Activated T-cell treated with anti-CD3 and anti-CD28 coated beads for 48 hours (primary cell): ENCODE measurements at places on chromosomes 12 and 14.

DNA sequence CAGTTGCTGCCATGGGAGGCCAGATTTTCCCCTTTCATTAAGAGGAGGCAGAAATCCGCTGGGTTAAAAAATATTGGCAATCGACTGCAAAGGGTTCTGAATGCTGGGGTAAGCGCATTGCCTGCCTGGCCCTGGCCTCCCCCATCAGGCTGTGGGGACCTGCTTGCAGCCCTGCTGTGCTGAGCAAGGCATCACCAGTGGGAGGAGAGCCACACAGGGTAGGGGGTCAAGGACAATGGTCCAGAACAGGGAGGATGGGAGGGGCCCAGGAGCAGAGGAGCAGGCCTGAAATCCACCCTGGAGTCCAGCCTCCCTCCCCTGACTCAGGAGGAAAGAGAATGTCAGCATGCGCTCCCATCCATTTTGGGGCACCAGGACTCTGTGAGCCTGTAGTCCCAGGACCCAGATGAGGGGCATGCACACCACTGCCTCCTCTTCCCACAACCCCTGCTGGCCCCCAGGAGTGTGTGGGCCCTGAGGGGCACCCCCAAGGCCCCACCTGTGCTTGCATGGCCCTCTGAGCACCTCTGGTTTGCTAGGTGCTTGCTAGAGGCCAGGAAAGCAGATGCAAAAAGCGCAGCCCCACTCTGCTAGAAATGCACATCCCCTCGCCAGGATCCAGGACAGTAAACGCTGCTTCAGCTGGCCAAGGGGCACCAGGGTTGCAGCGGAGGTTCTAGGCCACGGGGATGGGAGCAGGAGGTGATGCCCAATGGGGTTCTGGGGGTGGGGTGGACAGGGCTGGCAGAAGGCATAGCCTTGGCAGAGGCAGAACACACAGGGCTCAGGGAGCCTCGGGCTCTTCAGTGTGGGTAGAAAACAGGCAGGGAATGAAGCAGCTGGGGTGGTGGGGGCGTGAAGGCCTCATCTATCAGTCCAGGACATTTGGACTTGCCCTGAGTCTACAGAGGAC, 14.6 kb downstream of the TESC start:
- no peak for DNase-seq

GRCh38 chr14:52094546-52095271, 25.9 kb upstream of the NID2 start:
- no peak for DNase-seq

GRCh38 chr12:24943947-24944600, 4.8 kb downstream of the BCAT1 start:
- no peak for DNase-seq

GRCh38 chr14:61150851-61151250, 130.3 kb downstream of the TMEM30B start:
- no peak for DNase-seq

- DNase-seq, result no peak
Measured at GRCh38 chr14:77786148-77786547, 13.8 kb upstream of the ADCK1 start.

DNA sequence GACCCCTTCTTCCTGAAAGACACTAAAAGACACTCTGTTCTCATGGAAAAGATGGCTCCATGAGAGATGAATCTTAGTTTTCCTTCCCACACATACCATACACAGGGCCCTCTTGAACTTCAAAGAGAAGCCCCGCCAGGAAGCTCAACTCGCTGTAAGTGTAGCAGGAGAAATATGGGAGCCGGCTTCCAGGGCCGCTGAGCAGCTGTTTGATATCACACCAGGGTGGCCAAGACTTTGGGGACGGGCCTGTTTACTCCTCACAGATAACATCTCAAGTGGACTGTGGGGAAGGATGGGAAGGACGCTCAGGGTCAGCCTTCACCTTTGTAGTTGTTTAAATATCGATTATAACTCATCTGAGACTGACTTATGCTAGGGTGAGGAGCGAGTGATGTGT, 235.5 kb upstream of the TBX3 start:
- no peak for DNase-seq

- no peak for DNase-seq
Measured at GRCh38 chr14:68015356-68016254, 196.0 kb downstream of the RAD51B start.

DNA sequence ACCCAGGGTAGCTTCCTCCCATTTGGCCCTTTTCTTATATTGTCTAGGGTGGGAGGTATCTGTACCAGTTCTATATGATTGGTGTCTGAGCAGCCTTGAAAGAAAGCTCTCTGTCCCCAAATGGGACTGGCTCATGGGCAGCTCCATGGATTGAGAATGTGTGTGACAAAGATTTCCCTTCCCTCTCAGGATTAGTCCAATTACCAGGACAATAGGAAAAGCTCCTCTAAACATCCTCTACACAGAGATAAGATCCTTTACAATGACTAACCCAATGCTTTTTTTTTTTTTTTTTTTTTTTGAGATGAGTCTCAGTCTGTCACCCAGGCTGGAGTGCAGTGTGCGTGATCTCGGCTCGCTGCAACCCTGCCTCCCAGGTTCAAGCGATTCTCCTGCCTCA, 112.1 kb downstream of the SLC35F4 start:
- DNase-seq, result no peak

GRCh38 chr14:100842799-100843198, 16.9 kb downstream of the MEG3 start:
- DNase-seq, result no peak

DNA sequence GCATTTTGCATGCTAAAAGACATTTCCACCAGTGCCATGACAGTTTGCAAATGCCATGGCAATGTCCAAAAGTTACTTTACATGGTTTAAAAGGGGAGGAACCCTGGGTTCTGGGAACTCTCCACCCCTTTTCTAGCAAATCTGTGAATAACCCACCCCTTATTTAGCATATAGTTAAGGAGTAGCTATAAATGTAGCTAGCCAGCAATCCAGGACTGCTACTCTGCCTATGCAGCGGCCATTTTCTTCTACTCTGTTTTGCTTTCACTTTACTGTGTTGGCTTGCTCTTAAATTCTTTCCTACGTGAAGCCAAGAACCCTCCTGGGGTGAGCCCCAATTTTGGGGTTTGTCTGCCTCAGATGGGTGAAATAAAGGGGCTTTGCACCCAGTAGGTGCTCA, 141.0 kb downstream of the PTPN11 start:
- no peak for DNase-seq

- DNase-seq, result no peak
Measured at GRCh38 chr12:47995981-47996401, 8.3 kb downstream of the COL2A1 start.

- DNase-seq, result no peak
Measured at GRCh38 chr12:74794522-74794921, 256.9 kb downstream of the ATXN7L3B start.

DNA sequence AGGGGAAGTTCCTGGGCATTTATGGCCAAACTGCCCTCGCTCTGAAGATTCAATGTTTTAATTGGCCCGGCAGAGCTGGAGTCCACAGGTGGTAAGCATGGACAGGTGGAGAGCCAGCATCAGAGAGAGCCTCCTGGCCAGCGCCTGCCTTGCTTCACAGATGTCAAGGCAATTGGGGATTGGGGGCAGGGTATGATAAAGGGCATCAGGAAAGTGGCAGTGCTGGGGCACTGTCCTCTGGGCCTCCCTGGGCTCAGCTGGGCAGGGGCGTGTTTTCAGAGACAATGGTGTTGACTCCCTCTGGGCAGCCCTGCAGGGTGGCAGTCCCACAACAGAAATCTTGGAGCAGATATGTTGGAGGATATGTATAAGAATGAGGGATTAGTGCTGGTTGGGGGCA, 237.3 kb downstream of the CACNA1C start:
- no peak for DNase-seq

DNA sequence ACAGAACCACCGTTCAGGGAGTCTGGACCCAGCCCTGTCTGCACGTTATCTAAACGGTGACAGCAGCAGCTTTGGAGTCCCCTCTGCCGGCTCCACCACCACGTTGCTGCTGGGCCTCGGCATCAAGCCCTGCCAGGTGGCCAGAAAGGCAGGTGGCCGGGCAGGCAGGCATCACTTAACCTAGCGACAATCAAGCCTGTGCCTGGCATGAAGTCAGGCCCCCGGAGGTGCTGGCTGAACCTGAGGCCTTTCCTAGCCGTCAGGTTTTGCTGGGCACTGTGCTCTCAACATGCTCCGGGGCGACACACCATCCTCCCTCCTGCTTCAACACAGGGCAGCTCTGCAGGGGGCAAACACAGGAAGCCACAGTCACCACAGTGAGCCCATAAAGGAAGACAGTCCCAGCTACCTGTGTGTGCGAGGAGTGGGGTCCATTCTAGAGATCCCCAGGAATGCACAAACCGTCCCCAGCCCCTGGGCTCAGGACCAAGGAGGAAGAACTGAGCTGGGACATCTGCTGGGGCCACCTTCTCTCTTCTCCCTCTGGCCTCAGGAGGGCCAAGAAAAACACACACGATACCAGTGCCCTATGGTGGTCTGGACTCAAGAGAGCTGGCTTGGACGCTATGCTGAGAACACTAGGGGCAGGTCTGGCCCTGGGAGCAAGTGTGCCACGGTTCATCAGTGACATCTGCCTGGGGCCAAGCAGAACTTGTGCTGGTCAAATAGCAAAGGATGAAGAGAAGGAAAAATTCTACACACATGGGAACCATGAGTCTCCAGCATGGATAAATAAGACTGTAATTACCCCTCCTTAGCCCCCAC, 44.7 kb downstream of the CCDC88C start:
- DNase-seq, result no peak

- DNase-seq, result peak; percentile 68
Measured at GRCh38 chr14:89618811-89619551, 201.9 kb upstream of the FOXN3 start.

- DNase-seq, result no peak
Measured at GRCh38 chr14:58772794-58773620, 135.2 kb downstream of the DACT1 start.

- no peak for DNase-seq
Measured at GRCh38 chr14:60515511-60516289, 6.8 kb downstream of the SIX6 start.

GRCh38 chr12:127519779-127520178, 747.2 kb upstream of the TMEM132C start:
- DNase-seq, result no peak

DNA sequence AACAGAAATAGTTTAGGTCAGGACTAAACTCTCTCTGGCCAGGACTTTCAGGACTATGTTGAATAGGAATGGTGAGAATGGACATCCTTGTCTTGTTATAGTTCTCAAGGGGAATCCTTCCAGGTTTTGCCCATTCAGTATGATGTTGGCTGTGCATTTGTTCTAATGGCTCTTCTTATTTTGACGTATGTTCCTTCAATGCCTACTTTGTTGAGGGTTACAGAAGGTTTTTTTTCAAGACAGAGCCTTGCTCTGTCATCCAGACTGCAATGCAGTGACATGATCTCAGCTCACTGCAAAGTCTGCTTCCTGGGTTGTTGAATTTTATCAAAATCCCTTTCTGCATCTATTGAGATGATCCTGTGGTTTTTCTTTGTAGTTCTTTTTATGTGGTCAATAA, 79.5 kb upstream of the NID2 start:
- DNase-seq, result no peak

- no peak for DNase-seq
Measured at GRCh38 chr12:38516418-38516817, 199.8 kb downstream of the ALG10B start.

DNA sequence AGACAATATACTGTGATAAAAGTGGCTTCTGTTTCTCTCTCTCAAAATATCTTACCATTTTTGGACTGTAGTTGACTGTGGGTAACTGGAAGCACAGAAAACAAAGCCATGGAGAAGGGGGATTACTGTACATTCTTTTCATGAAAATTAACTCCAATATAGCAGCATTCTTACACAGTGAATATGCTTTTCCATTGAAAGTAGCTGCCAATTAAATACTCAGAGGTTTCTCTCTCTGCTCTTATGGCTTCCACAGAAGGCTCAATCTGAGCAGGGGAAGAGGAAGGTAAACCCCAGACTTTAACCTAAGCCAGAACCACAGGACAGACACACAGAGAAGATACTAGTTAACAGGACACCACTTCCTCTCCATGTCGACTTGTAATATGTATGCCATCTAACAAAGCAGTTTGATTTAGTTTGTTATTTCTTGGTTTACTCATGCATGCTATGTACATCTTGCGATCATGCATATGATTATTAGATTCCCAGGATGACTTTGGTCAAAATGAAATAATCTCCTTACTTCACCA, 150.2 kb downstream of the SSPN start:
- no peak for DNase-seq

GRCh38 chr14:60220084-60220483, 28.9 kb upstream of the PPM1A start:
- no peak for DNase-seq

DNA sequence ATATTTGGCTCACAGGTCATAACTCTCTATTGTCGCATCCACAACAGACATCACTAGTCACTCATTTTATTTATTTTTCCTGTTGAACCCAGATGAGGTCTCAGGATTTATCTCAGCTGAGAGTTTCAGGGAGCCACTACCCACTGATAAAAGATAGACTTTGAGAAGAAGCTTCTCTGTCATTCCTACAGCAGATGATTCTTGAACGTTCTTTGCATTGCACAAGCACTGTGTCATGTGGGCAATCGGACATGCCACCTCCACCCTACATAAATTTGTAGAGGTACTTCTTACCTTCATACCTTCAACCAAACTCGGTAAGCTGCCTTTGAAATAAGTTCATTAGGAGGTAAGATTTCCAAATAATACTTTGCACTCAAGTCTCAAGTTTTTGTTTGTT, 627.9 kb upstream of the TBX3 start:
- DNase-seq, result no peak

DNA sequence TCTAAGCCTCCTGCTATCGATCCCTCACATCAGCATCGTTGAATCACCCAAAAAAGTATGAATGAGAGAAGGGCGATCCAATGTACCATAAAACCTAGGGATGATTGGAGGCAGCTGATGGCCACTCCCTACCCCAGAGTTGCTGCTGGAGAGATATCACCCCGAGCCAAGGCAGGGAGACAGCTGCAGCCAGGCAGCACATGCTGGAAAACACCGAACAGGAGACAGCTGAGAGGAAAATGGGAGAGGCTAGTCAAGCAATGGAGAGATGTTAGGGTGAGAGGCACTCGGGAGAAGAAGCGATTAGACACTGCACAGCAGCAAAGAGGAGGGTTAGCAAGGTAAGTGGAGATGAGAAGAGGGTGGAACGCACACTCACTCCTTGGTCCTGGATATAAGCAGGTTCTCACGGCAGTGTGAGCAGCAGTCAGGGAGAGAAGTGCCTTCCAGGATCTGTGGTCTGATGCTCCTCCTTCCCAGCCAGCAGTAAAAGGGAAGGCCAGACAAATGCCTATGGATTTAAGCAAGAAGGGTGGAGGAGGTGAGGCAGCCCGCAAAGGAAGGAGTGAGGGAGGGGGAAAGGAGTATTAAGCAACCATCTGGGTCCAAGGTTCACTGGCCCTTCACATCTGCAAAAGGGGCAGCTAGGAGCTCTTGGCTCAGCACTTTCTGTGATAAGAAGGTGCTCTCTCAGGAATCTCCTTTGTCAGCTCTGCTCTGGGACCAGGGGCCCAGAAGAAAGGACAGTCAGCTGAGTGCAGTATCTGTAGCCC, at the start of gene SLC7A7:
Gene SLC7A7 (minus strand): TSS at position 495 of the 773 bp plus-strand sequence. CDS start 2,037 bp downstream, outside the sequence.
- no peak for DNase-seq
